ENCODE measurements at places on chromosomes 1 and 21.

GRCh38 chr1:69077633-69078032 lies 490.1 kb upstream of the LRRC7 start:
- DNase-seq = no peak

- DNase-seq = peak; percentile 58
These were observed 898 bp downstream of the MFSD2A start for GRCh38 chr1:39955547-39956539.

GRCh38 chr1:221012120-221012519 lies 132.9 kb downstream of the HLX start:
- no peak for DNase-seq

DNA sequence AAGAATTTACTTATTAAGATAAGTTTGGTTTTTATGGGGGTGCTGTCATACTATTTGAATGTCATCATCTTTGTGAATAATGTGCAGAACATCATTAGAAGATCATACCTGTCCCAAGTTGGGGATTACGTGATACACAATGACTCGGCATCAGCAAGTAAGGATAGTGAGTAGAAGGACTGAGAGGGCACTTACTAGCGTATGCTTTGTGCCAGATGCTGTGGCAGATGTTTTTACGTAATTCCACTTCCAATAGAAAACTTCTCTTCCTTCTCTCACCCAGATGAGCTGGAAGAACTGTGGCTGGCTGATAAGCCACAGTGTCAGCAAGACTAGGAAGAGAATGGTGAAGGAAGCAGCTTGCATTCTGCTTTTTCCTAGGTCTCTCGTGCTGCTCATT lies 28.1 kb upstream of the TGFB2 start:
- DNase-seq = no peak

GRCh38 chr1:206698011-206698410 lies 13.3 kb downstream of the MAPKAPK2 start:
- no peak for DNase-seq

GRCh38 chr1:50508040-50508586 lies 84.9 kb upstream of the DMRTA2 start:
- no peak for DNase-seq
